Endodermal cell (in vitro differentiated cells): ENCODE measurements at places on chromosomes 2 and 18. TPM values are rescaled to one million over a fixed set of nuclear protein-coding genes. Genes with fewer than 3 reads are reported as not detected.

DNA sequence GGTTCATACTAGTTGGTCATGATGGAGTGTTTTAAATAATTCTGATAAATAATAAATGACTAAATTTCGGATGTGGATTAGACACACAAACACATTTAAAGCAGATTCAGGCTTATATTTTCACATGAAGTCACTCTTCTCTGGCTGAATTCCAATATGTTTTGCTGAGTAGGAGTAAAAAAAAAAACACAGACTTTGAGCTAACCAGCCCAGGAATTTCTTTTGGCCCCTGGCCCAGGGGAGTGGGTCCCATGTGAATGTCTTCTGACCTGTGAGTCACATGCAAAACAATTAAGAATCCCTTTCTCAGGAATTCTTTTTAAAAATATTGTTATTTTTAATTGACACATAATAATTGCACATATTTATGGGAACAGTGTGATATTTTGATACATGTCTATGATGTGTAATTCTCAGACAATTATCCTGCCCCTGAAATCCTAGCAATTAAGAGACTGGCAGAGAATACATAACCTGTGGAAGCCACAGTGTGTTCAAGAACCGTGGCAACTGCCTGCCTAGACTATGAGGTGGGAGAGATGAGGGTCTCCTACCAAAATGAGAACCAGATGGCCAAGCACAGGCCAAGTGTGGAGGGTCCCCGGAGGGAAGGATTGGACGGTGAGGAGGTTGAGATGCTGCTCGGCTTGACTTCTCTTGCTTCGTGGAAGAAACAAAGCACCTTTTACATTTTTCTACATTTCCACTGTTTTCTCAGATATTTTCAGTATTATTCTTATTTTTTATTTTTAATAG lies 236.4 kb downstream of the PIEZO2 start:
- no peaks in the 10 kb centered on the region for H3K27me3 ChIP-seq
- H3K4me1 ChIP-seq, result no peaks in the 10 kb centered on the region
- no peak overlapping the region for H3K4me3 ChIP-seq
- peaks cover 7% of the 10 kb centered on the region for H3K36me3 ChIP-seq

- no peaks in the 10 kb centered on the region for H3K36me3 ChIP-seq
- no peaks in the 10 kb centered on the region for H3K27me3 ChIP-seq
- no peak overlapping the region for H3K4me3 ChIP-seq
- no peaks in the 10 kb centered on the region for H3K4me1 ChIP-seq
Observed at GRCh38 chr2:199902486-199903110, 8.5 kb upstream of the C2orf69 start.

DNA sequence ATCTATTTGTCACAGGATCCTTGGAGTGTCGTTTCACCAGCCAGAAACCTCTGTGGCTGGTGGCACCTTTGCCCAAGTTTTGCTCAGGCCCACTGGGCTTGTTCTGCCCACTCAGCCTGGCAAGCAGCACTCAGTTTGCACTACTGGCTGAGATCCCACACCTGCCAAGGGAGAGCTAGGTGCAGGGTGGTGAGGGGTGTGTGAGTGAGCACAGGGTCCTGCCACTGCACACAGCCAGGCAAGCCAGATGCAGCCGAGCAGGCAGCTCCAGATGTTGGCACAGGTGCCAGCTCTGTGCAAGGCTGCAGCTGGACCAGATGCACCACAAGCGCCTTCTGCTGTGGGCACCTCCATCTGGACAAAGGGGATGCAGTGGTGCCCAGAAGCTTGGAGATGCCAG lies 281.7 kb upstream of the UBE2E3 start:
- no peak overlapping the region for H3K27ac ChIP-seq
- no peak for DNase-seq
- no peaks in the 10 kb centered on the region for H3K36me3 ChIP-seq
- no peak overlapping the region for H3K4me3 ChIP-seq
- no peaks in the 10 kb centered on the region for H3K4me1 ChIP-seq

GRCh38 chr2:69565431-69565839 lies 78.1 kb downstream of the AAK1 start:
- H3K4me3 ChIP-seq, result no peak overlapping the region
- H3K36me3 ChIP-seq, result no peaks in the 10 kb centered on the region

- H3K4me3 ChIP-seq, result no peak overlapping the region
- H3K27me3 ChIP-seq, result peaks cover 44% of the 10 kb centered on the region
- H3K36me3 ChIP-seq, result no peaks in the 10 kb centered on the region
- DNase-seq, result peak; percentile 90
- H3K4me1 ChIP-seq, result no peaks in the 10 kb centered on the region
- no peak overlapping the region for H3K27ac ChIP-seq
Observed at GRCh38 chr18:22346953-22347605, 70.6 kb downstream of the CTAGE1 start.

DNA sequence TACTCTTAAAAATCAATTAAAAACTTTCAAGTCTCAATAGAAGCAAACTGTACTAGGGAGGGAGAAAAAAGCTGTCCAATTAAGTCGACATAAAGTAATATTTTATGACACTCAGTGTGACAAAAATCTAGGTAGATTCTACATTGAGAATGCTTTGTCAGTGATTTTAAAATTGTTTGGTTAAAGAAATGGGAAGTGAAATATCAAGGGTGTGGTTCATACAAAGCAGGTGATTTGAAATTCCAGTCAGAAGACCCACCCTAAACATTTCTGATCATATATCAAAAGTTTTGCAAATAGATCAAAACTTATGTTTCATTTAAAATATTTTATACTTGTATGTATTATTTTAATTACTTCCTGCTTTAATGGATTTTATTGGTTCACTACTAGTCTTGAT lies 338.9 kb upstream of the DCC start:
- H3K27me3 ChIP-seq, result no peaks in the 10 kb centered on the region
- DNase-seq, result no peak
- H3K4me3 ChIP-seq, result no peak overlapping the region
- no peaks in the 10 kb centered on the region for H3K36me3 ChIP-seq
- H3K4me1 ChIP-seq, result no peaks in the 10 kb centered on the region

DNA sequence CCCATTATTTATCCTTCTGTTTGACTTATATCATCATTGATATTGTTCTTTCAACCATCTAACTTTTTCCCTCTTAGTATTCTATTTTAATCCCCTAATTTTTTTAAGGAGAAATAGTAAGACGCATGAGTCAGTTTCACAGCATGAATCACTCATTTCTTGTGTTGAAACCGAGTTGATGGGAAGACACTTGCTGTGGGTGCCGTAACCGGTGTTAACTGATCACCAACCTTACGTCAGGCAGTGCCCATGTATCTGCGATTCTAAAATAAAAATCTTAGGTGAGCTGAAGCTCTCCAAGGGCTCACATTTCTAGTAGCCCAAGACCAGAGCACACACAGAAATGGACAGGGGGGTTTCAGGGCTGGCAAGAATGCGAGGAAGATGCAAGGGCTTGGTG lies 348.1 kb downstream of the GALR1 start:
- no peak overlapping the region for H3K4me3 ChIP-seq
- no peaks in the 10 kb centered on the region for H3K4me1 ChIP-seq
- no peaks in the 10 kb centered on the region for H3K27me3 ChIP-seq
- DNase-seq, result no peak

- H3K27ac ChIP-seq, result no peak overlapping the region
- H3K36me3 ChIP-seq, result no peaks in the 10 kb centered on the region
- H3K4me3 ChIP-seq, result no peak overlapping the region
- no peaks in the 10 kb centered on the region for H3K4me1 ChIP-seq
- no peak for DNase-seq
Observed at GRCh38 chr18:75859533-75859932, 432.0 kb upstream of the SMIM21 start.

DNA sequence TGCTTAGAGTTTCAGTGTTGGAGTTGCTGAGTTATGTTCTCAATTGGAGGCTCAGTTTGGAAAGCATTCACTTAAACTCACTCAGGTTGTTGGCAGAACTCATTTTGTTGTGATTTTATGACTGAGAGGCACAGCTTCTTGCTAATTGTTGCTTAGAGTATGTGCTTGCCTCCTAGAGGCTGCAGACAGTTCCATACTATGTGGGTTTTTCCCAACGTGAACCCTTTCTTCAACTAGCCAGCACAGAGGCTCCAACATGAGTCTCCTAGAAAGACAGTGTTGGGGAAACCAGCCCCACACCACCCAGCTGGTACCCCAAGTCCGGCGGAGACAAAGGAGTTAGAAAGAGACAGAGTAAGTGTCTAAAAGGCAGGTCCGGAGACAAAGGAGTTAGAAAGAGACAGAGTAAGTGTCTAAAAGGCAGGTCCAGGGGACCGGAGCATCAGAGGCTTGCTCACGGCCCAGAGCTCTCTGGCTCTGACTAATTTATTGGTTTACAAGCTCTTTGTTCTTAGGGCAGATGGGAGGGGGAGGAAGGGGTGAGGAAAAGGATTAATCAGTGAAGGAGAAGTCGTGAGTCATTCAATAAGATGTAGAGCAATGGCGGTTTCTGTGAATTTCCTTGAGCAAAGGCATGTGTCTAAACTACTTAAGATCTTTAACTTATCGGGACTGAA lies 999.7 kb upstream of the LRRTM1 start:
- DNase-seq, result peak; percentile 62
- H3K36me3 ChIP-seq, result no peaks in the 10 kb centered on the region
- peak overlapping the region; percentile 85 for H3K27ac ChIP-seq
- no peak overlapping the region for H3K4me3 ChIP-seq
- H3K27me3 ChIP-seq, result no peaks in the 10 kb centered on the region

DNA sequence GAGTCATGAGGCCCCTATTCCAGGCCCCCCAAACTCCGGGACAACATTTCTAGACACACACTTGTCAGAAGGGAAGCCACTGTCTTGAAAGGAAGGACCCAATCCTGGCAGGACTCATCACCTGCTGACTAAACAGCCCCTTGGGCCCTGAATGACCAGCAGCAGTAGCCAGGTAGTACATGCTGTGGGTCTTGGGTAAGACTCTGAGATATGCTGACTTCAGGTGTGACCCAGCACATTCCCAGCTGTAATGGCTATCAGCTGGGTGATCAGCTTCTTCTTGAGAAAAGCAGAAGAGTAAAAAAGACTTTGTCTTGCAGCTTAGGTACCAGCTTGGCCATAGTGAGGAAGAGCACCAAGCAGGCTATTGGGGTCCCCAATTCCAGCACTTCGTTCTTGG lies 35.6 kb downstream of the CLHC1 start:
- H3K4me1 ChIP-seq, result no peaks in the 10 kb centered on the region
- no peak overlapping the region for H3K27ac ChIP-seq
- DNase-seq, result no peak
- H3K27me3 ChIP-seq, result no peaks in the 10 kb centered on the region

GRCh38 chr2:16647992-16648617 lies 17.5 kb downstream of the CYRIA start:
- no peak overlapping the region for H3K4me3 ChIP-seq
- H3K36me3 ChIP-seq, result no peaks in the 10 kb centered on the region
- H3K27me3 ChIP-seq, result peaks cover 14% of the 10 kb centered on the region
- no peak overlapping the region for H3K27ac ChIP-seq

GRCh38 chr2:240655931-240656886 lies 26.5 kb downstream of the AQP12B start:
- no peak overlapping the region for H3K4me3 ChIP-seq
- H3K27me3 ChIP-seq, result no peaks in the 10 kb centered on the region
- no peaks in the 10 kb centered on the region for H3K4me1 ChIP-seq
- H3K36me3 ChIP-seq, result no peaks in the 10 kb centered on the region

DNA sequence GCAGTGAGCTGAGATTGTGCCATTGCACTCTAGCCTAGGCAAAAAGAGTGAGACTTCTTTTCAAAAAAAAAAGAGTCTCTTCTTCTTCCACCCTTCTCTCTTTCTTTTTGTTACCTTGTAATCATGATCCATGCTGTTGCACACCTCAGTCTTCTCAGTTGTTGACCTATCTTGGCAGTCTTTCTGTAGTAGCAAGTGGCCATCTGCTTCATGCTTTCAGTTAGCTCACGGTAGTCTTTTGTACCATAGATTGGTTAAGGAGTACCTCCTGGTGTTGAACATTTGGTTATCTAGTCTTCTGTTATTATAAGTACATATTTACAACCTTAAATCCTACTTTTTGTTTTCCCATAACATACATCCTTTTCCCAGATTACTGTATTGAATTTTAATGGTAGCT lies 3.1 kb downstream of the GORASP2 start:
- H3K36me3 ChIP-seq, result peaks cover 33% of the 10 kb centered on the region
- no peak overlapping the region for H3K27ac ChIP-seq
- H3K4me3 ChIP-seq, result no peak overlapping the region
- DNase-seq, result no peak
- no peaks in the 10 kb centered on the region for H3K4me1 ChIP-seq

- no peaks in the 10 kb centered on the region for H3K27me3 ChIP-seq
- no peaks in the 10 kb centered on the region for H3K4me1 ChIP-seq
- DNase-seq, result no peak
- H3K27ac ChIP-seq, result no peak overlapping the region
- H3K4me3 ChIP-seq, result no peak overlapping the region
- H3K36me3 ChIP-seq, result peaks cover 93% of the 10 kb centered on the region
Observed at GRCh38 chr2:11616851-11617415, 53.1 kb downstream of the NTSR2 start.

- no peak overlapping the region for H3K4me3 ChIP-seq
- H3K27me3 ChIP-seq, result no peaks in the 10 kb centered on the region
- no peak overlapping the region for H3K27ac ChIP-seq
- DNase-seq, result no peak
- H3K4me1 ChIP-seq, result no peaks in the 10 kb centered on the region
Observed at GRCh38 chr2:69227716-69228115, 159.3 kb downstream of the GFPT1 start.

GRCh38 chr2:236642584-236643291 lies 73.1 kb downstream of the ACKR3 start:
- H3K4me1 ChIP-seq, result no peaks in the 10 kb centered on the region
- no peaks in the 10 kb centered on the region for H3K27me3 ChIP-seq
- H3K36me3 ChIP-seq, result no peaks in the 10 kb centered on the region
- DNase-seq, result peak; percentile 66
- H3K27ac ChIP-seq, result no peak overlapping the region
- H3K4me3 ChIP-seq, result no peak overlapping the region

GRCh38 chr2:224561234-224562005 lies 23.7 kb downstream of the CUL3 start:
- H3K27me3 ChIP-seq, result no peaks in the 10 kb centered on the region
- H3K36me3 ChIP-seq, result peaks cover 26% of the 10 kb centered on the region
- no peak overlapping the region for H3K27ac ChIP-seq
- DNase-seq, result no peak
- no peaks in the 10 kb centered on the region for H3K4me1 ChIP-seq
- no peak overlapping the region for H3K4me3 ChIP-seq

DNA sequence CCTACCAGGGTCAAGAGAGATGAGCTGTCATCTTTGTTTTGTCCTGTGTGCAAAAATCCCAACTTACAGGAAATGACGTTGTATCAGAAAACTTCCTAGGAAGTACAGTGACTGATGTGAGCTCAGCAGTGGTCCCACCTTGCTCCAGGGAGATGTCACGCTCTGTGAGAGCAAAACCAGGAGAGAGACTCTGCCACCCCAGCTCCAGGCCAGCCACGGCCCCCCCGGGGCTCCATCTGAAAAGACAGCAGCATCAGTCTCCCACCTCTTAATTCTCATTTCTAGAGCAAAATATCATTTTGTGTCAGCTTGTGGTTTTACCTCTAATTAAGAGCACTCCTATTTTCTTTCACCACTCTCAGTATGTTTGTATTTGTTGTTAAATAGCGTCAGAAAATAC lies 57.5 kb downstream of the MYL12B start:
- H3K27me3 ChIP-seq, result no peaks in the 10 kb centered on the region
- H3K4me1 ChIP-seq, result no peaks in the 10 kb centered on the region
- H3K27ac ChIP-seq, result no peak overlapping the region
- no peak overlapping the region for H3K4me3 ChIP-seq

- no peaks in the 10 kb centered on the region for H3K4me1 ChIP-seq
- no peak for DNase-seq
- H3K27me3 ChIP-seq, result no peaks in the 10 kb centered on the region
- peak overlapping the region; percentile 52 for H3K27ac ChIP-seq
Observed at GRCh38 chr2:170176212-170176611, 1.7 kb upstream of the MYO3B start.

IL1RN gene
- not detected in 3 replicates for total RNA-seq

ACVR1C gene
- 0.59 and 0.75 TPM in 2 replicates for total RNA-seq

NR4A2 gene
- total RNA-seq, result 1.2 and 1.4 TPM in 2 replicates

AQP12A gene
- not detected in 2 replicates for total RNA-seq

LRRC30 gene
- total RNA-seq, result not detected in 2 replicates

PIAS2 gene
- total RNA-seq, result 32.6 and 34.8 TPM in 2 replicates

CYRIA gene
- total RNA-seq, result 0.63 to 0.86 TPM (median 0.73 TPM) in 3 replicates

CNOT11 gene
- total RNA-seq, result 46.1 and 50.0 TPM in 2 replicates

MYO5B gene
- total RNA-seq, result 12.0 to 13.8 TPM (median 12.2 TPM) in 3 replicates
